ENCODE measurements at places on chromosomes 5 and 9.

DNA sequence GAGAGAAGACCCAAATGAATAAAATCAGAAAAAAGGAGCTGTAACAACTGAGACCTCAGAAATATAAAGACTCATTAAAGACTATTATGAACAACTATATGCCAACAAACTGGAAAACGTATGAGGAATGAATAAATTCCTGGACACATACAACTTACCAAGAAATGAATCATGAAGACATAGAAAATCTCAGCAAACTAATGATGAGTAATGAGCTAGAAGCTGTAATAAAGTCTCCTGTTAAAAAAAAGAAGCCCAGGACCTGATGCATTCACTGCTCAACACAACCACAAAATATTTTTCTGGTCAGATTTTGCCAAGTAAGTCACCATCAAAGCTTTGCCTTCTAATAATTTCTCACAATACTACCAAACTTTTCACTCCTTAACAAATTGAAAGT lies 666.7 kb downstream of the LRRC70 start:
- DNase-seq: no peak

GRCh38 chr9:125970340-125970739 lies 223.2 kb downstream of the PBX3 start:
- no peak for DNase-seq

GRCh38 chr9:116280529-116280928 lies 126.9 kb downstream of the PAPPA start:
- DNase-seq: no peak

DNA sequence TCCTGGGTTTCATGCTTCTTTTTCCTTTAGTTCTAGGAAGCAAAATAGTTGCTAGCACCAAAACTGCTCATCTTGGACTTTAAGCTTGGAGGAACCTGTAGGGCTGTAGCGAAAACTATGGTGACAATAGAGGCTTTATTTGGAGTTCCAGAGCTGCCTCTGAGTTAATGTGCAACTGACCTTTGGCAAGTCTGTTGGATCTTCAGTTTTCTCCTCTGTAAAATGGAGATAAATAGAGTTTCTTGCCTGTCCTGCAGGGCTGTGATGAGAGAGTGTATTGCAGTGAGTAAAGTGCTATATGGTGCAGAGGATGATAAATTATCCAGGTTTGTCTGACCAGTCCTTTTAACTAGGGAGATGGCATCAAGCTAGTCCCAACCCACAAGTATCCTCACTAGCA lies 417.0 kb downstream of the MAN2A1 start:
- no peak for DNase-seq

- no peak for DNase-seq
Observed at GRCh38 chr9:25029743-25030142, 484.0 kb upstream of the IZUMO3 start.
